ENCODE measurements at places on chromosomes 3 and 15.

DNA sequence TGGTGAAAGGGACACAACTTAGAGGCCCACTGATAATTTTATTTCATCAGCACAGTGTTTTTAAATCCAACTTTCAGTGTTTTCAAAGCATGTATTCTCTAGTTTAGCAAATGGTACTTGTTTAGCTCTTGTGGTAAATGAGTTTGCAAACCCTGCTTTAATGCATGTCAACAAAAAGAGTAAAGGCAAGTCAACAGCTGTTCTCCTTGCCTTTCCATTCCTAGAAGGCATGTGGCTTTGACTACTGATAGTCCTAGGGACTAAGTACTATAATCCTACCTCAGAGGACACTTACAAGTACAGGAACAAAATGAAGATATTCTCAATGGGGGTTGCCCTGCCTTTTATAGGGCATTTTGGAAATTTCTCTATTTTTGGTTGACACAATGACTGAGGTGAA lies 13.1 kb downstream of the NPTN start:
- no peak for DNase-seq

DNA sequence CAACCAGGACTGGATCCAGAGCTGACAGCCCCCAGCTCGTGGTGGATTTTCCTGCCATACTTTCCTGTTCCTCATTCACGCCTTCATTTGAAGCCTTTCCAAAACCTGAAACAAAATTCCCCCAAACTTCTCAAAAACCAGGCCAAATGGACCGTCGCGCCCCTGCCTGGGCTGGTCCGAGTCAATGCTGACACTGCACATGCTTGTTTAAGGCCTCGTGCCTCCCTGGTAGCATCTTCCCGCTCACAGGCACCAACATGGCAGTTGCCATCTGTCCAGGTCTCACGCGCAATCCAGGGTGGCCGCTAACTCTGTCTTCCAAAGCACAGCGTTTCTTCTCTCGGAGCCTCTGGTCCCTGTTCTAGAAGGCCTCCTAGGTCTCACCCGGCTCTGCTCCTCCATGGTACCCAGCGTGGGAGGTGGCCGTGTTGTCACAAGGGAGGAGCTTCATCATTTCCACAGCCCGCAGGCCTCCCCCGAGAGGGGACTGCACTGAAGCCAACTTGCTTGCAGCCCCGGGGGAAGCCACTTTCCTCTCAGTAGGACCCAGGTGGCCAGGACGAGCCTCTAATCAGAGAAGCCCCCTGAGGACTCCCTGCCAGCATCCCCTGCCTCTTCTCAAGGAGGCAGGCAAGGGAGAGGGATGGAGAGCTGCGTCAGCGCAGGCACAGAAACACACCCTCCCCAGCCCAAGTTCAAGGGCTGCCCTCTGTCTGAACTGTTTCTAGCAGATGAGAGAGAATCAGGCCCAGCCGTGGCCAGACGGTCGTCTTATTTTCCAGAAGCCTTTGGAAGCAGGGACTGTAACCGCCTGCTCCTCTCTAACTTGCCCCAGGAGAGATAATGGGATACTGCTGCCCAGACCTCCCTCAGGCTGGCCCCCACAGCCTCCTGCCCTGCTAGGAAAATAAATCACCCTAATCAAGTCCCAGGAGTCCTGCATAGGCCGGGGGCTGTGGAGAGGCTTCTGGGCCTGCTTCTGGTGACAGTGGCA lies 152.8 kb upstream of the TLE3 start:
- DNase-seq = no peak

- DNase-seq = no peak
These were observed 51.8 kb downstream of the CYP11A1 start for GRCh38 chr15:74315626-74316025.

GRCh38 chr3:36155515-36155914 lies 224.8 kb upstream of the STAC start:
- no peak for DNase-seq

DNA sequence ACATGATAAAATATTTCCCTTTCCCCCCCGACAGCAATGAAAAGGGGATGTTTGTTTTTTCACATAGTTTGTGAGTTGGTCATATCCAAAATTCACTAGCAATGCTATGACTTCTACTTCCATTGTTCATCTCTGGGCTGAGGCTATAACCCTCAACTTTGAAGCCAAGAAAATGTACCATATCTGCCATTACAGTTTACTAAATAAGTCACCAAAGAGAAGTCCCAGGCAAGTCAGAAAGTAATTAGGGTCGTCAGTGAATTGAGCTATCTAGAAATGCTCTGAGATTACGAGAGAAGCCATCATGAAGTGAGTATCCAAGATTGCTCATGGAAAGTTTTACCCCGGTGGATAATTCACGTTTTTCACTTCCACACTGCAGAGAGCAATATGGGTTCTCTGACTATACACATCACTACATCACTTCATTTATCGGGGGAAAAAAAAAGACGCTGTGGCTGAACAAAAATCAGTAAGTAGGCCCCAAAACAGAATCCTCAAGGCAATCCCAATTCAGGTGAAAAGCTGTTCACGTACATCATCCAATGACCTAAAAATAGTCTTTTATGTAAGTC lies 1.4 kb downstream of the PEAK1 start:
- DNase-seq = no peak

DNA sequence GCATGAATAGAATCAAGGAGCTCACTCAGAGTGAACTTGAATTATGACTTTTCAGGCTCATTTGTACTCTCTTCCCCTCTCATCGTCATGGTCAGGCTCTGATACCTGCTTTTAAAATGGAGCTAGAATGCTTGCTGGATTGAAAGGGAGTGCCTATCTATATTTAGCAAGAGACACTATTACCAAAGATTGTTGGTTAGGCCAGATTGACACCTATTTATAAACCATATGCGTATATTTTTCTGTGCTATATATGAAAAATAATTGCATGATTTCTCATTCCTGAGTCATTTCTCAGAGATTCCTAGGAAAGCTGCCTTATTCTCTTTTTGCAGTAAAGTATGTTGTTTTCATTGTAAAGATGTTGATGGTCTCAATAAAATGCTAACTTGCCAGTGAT lies 9.6 kb downstream of the CCNDBP1 start:
- DNase-seq = no peak

DNA sequence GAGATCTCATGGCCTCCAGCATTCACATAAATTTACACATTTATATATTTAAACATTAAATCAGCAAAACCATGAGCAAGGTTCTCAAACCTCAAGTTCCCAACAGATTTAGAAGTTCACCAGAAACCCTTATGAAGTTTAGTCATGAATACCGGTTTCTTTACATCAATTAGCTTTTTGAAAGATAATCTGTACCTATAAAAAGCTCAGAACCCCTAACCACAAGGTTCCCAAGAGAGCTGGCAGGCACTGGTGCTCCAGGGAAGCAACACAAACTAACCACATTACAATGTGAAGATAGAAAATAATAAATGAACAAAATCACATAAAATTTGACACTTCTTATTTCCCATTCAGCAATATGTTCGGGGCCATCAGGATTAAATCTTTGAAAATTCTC lies 150.9 kb downstream of the FBN1 start:
- DNase-seq = no peak

GRCh38 chr15:43383070-43383469 lies 12.2 kb downstream of the TUBGCP4 start:
- no peak for DNase-seq

All from stimulated activated CD4-positive, alpha-beta T cell treated with anti-CD3 and anti-CD28 coated beads, Interleukin-4, amount 100 ng/mL, for 4 hours (primary cell).